Testis (tissue), 5 donors: ENCODE measurements at places on chromosomes 4 and X.
A peak's percentile ranks its signal among the peaks of the same experiment; 100 is the strongest.

GRCh38 chr4:45155081-45155777 is 428.9 kb upstream of the GNPDA2 start:
- no peak for DNase-seq

DNA sequence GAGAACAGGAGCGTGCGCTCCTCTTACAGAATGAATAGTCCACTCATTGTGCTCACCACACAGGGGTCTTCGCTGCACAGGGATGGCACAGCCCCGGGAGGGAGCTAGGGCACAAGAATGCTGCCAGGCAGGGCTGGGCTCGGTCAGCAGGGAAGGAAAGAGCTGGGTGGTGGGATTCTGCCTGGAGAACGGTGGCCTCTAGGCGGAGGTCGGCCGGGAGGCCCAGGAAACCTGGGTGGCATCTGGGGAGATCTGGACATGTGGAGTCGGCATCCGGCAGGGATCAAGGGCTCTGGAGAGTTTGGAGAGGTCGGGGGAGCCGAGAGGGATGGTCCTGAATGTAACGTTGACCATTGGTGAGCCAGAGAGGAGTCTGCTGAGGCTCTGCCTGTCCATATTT is 46.5 kb upstream of the PSAPL1 start:
- DNase-seq = no peak

DNA sequence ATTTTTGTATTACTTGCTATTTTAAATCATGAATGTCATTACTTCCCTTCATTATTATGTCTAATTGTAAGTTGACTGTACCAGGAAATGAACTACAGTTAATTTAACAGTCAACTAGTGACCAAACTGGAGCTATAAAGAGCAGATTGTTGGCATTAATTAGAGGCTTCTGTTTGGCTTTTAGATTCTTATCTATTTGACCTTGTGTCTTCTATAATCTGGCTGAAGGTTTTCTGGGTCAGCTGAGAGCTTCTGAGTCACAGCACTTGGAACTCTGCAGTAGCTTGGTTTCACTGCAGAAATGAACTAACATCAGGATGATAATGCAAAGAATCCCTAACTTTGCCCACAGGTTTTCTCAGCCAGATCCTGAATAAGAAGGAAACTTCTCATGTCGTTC is 169.2 kb upstream of the LEF1 start:
- DNase-seq = no peak

DNA sequence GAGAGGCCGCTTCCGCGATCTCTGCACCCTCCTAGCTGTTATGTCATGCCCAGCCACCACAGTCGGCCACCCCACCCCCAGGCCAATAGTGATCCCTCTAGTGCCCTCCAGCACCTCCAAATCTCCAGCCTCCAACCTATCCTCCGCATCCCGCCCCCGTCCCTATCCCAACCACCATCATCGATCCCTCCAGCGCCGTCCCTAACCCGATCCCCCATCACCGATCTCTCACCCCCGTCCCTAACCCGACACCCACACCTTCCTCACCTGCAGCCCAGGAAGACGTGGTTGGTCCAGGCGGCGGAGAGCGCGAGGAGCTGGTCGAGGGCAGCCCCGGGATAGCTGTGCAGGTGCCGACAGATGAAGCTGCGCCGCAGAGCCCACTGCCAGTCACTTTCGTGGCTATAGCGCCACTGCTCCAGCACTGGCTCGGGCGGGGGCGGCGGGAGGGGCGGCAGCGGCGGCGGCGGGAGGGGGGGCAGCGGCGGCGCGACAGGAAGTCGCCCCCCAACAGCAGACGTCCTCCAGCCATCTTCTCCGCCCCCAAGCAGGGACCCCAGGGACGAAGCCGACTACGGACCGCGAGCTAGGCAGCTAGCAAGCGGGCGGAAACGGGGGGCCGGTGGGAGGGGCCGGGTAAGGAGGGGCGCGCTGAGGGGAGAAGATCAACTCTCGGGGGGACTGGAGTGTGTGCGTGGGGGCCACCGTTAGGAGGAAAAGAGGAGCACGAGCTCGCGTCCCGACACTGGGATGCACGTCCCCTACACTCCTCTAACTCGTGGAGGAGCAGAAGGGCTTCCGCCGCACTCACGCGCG is 552 bp downstream of the NKRF start:
- DNase-seq = peak; percentile 45

DNA sequence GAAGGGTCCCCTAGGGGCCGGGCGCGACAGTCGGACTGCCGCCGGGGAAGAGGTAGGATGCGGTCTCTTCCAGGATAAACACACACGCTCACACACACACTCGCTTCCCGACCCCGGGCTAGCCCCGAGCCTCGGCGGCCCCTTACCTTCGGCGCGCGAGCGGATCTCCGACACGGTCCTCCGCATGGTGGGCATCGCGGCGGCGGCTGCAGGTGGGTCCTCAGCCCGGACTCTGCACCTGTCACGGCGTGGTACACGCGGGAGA is 294 bp downstream of the ATP8A1 start:
- DNase-seq = no peak
